Iris pigment epithelial cell (primary cell): ENCODE measurements at places on chromosomes 7 and 10.

- DNase-seq: peak; percentile 6
These were observed 80.5 kb upstream of the TAS2R16 start for GRCh38 chr7:123075838-123076467.

DNA sequence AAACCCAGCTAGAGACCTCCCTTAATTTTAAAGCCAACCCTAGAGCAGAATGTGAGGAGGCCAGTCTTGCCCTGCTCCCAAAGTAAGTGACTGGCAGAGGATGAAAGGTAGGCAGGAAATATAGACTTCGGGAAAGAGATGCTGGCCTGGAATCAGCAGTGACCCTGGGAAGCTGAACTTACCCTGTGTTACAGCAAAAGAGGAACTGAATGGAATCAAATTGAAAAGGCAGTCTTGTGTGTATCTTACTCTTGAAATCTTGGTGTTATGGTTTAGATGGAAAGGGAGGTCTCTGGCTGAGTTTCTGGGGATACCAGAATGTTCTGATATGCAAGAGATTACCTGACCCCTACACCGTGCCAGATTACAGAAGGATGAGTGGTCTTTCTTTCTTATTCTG is 7.9 kb upstream of the CFAP43 start:
- DNase-seq: no peak

GRCh38 chr7:106416430-106416829 is 131.6 kb upstream of the NAMPT start:
- no peak for DNase-seq

- no peak for DNase-seq
These were observed 126.0 kb upstream of the GDF10 start for GRCh38 chr10:47173929-47174442.

DNA sequence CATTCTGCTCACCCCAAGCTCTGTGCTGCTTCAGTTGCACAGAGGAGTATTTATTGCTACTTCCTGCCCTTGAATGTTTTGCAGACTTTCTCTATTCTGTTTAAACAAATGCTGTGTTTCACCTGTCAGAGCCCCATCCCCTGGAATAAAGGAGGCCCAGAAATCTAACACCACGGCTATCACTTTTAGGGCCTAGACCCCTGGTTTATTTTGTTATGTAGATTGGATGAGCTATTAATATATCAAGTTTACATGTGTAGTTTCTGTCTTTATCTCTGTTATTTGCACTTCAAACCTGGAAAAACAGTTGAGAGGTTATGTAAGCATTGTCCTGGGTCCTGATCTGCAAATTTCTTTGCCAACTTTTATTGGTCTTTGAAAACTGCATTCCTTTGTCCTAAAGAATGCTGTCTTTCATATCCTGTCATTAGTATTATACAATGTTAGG is 630.1 kb downstream of the PARD3 start:
- no peak for DNase-seq

- no peak for DNase-seq
These were observed 21.6 kb upstream of the UPP1 start for GRCh38 chr7:48067475-48067874.

- DNase-seq: peak; percentile 55
These were observed 4.0 kb upstream of the HECW1 start for GRCh38 chr7:43108255-43109011.

GRCh38 chr7:136274636-136275345 is 297.6 kb upstream of the MTPN start:
- no peak for DNase-seq

- no peak for DNase-seq
These were observed 39.3 kb downstream of the ANTXRL start for GRCh38 chr10:46326066-46326465.
